Activated naive CD4-positive, alpha-beta T cell treated with anti-CD3 and anti-CD28 coated beads, Interleukin-2, amount 50 U/mL, for 72 hours (primary cell): ENCODE measurements at places on chromosomes 7 and 10. TPM values are rescaled to one million over a fixed set of nuclear protein-coding genes. Genes with fewer than 3 reads are reported as not detected.
A peak's percentile ranks its signal among the peaks of the same experiment; 100 is the strongest.

- no peak for DNase-seq
Observed at GRCh38 chr10:118569241-118569881, 26.1 kb downstream of the PRLHR start.

DNA sequence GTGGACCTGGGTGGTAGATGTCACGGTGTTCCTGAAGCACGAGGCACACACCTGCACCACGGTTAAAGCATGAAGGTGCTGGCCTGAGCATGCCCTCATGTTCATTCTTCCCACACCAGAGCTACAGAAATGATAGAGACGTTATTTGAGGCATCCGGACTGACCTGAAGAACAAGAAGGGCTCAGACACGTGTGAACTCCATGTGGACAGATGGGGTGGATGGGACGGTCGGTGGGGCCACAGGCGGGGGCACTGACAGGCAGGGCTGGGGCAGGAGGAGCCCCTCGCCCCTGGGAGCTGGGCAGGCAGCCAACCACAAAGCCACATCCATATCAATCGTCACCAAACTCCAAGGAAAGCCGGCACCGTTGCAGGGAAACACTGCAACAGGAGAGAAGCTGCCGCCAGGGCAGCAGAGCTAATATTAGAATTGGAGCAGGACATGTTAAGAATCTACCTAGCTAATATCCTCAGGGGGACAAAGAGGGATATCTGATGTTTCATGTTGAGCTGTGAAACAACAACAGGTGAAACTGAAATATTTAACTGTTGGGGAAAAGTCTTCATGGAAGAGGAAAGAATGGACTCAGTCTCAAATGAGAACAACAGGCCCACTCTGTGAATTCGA is 37.8 kb upstream of the DIP2C start:
- DNase-seq, result no peak

DNA sequence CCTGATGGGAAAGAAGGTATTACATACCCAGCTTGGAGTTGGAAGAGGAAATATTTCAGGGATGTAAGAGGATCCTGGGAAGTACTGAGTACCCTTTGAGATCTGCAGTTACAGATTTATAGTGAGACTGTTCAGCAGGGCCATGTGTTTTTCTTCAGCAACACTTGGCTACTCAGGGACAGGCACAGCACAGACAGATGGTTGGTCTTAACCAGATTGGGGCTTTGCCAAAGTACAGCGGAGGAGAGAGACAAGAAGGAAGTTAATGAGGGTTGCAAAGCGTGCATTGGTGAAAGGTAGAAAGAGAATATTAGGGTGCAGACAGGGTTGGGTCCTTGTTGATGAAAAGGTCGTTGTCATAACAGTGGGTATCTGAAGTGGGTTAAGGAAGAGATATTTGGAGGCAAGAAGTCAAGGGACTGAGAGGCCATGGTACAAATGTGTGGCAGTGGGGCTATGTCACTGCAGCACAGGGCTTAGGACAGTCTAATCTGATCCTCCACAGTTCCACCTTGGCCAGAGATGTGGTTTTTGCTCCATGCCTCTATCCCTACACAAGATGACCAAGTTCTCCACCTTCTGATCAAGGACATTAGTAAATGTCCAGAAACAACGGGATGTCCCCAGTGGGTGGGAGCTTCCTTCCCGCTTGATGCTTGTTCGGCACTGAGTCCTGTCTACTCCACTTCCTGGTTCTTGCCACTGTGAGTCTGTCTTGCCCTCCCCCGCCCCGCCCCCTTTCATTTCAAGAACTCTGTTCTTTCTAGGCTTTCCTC is 18.9 kb upstream of the DNAJC1 start:
- DNase-seq, result peak; percentile 28

GRCh38 chr10:100819424-100819823 is 74.0 kb downstream of the PAX2 start:
- DNase-seq, result no peak

DNA sequence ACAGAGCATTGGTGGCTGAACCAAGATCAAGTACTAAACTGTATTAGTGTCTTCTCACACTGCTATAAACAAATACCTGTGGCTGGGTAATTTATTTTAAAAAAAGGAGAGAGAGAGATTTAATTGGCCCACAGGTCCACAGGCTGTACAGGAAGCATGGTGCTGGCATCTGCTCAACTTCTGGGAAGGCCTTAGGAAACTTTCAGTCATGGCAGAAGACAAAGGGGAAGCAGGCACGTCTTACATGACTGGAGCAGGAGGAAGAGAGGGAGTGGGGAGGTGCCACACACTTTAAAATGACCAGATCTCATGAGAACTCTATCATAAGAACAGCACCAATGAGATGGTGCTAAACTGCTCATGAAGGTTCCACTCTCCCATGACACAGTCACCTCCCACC is 95.2 kb upstream of the JCAD start:
- DNase-seq, result no peak

DNA sequence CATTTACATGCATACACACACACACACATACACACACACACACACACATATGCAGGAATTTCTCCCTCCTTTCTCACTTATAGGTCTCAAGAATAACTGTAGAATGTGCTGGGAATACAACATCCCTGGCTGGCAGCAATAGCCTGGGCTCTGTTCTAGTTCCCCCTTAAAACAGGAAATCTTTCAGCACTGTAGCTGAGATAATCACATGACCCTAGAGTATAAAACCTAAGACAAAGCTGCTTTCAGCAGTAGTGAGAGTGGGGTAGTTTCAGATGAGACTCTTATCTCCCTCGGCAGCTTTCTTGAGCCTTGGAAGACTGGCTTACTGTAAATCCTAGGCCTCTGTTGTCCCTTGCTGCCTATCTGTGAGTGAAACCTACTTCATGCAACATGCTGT is 137.4 kb upstream of the AKR1E2 start:
- no peak for DNase-seq

DNA sequence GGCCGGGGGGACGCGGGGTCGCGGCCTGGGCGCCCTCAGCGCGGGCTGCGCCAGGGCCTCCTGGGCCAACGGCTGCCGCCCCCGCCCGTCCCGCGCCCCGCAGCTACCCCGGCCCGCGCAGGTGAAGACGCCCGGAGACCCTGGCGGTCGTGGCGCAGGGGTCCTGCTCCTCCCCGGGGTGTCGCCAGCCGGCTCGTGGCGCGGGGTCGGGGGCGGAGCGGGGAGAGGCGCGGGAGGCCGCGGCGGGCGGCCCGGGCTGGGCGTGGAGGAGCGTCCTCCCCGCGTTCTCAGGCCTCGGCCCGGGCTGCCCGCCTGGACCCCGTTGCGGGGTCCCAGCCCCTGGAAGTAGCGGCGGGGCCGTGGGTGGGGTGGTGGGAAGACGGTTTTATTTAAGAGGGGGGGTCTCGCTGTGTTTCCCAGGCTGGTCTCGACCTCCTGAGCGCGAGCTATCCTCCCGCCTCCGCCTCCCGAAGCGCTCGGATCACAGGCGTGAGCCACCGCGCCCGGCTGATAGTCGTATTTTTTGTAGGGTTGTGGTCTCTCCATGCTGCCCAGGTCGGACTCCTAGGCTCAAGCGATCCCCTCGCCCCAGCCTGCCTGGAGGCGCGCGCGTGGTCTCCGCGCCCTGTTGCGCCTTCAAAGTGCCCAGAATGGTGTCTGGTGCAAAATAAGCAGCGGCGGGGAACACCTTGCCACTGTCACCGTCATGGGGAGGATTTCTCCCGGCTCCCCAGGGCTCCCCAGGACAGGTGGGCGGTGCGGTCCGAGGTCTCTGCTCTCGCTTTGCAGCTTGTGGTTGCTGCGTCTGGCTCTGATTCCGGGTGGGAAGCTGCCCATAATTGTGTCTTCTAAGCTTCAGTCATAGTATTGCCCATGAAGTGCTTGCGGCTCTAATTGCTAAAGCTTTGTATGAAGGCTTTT is 15.3 kb upstream of the SUN1 start:
- DNase-seq, result peak; percentile 80

DNA sequence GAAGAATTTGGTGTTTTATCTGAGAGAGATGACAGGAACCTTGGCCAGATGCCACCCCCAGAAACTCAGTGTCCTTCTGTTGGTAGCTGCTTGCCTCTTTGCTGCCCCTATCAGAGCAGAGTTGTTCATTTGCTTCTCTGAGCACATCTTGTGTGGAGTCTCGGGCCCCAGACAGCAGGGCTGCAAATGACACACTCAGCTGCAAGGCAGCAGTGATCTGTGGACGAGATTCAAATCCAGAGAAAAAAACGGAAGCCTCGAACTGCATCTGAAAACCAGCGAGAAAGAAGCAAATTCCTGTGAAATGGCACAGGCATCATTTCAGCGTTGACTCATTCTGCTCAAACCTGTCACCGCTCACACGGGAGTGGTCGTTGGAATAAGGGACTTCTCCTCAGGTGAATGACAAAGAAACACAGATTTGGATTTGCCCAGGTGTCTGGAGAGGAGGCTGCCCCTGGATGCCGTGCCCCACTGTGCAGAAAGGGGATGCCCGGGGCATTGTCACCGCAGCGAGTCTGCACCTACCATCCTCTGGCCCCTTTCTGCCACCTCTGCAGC is 144.7 kb downstream of the PFKFB3 start:
- DNase-seq, result peak; percentile 81

DNA sequence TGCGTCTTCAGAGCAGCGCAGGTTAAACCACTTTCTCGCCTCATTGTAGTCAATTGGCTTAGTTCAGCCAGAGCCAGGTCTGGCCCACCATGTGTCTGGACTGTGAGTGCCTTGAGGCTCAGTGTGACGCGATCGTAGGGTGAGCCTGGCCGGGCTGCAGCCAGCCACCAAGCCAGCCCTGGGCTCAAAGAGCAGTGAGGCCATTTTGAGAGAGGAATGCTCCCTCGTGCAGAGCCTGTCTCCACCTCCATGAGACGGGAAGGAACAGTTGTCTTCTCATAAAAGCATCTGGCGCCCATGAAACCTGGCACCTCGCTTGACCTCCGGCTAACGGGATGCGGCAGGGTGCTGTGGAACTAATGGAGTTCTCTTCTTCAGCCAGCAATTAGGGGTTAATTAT is 34.5 kb downstream of the LHPP start:
- DNase-seq, result no peak

DNA sequence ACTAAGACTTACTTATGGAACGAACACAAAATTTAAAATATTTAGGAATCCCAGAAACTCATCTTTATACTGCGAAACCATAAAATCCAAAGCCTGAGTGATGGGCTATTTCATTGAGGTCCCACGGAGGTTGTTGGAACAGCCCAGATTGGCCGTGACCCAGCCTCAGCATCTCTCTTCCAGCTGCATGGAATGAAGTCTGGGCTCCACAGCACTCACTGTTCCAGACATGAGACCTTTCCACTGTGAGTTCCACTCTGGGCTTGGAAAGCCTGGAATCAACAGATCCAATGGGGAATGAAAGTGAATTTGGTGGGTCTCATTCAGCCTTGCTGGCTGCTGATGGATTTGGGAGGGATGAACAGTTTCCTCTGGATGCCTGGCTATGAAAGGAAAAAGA is 184.9 kb downstream of the EMX2 start:
- no peak for DNase-seq

GRCh38 chr7:12031638-12032037 is 179.5 kb upstream of the TMEM106B start:
- DNase-seq, result no peak

- DNase-seq, result no peak
Observed at GRCh38 chr10:25766687-25767221, 167.3 kb upstream of the MYO3A start.

- no peak for DNase-seq
Observed at GRCh38 chr7:41917-42565, 150.3 kb upstream of the FAM20C start.

- no peak for DNase-seq
Observed at GRCh38 chr7:2379821-2380450, 23.5 kb upstream of the CHST12 start.

DNA sequence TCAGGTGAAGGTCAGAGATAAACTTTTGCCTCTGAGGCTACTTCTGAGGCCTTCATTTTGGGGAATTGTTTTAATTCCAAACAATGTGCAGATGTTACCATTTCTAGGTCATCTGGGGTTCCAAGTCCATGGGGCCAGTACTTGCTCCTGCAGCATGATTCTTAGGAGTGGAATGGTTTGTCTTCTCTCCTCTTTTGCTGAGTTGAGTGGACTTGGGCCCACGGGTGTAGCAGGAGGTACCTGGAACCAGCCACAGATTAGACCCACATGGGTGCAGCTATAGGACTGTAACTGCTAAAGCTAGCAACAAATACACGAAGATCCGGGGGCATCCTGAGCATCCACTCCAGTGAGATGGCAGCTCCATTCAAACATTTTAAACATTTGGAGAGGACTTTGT is 41.6 kb downstream of the WIPF3 start:
- no peak for DNase-seq

DNA sequence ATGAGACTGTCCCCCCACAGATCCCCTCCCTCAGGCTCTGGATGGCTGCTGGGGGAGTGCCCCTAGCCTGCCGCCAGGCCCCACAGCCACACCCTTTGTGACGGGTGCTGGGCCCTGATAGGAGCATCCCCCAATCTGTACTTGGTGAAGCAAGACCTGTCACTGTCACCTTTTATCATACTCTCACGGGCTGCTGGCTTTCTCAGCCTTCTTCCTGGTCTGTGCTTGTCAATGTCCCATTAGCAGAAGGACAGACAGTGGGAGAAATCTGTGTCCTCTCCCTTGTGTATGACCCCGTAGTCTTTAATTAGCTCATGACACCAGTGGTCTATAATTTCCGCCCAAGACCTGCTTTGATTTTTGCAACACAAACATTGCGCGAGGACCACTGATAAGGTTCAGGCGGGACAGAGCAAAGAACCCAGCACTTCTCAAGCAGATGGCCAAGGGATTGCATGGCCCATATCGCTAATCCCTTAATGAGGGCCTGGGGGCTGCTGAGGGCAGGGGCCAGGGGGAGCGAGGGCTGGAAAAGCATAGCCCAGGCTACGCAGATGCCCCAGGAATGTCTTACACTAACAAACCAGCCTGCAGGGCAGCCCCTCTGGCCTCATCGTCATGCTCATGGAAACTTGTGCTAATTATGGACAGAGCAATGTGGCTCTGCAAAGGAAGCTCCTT is 127.8 kb downstream of the PTPN20 start:
- DNase-seq, result no peak

- DNase-seq, result no peak
Observed at GRCh38 chr7:138515001-138515528, 55.0 kb downstream of the TRIM24 start.

- no peak for DNase-seq
Observed at GRCh38 chr7:119197877-119198527, 973.5 kb downstream of the ANKRD7 start.

Gene IL2RA
- 706 TPM for total RNA-seq

Gene LGI1
- total RNA-seq, result not detected

Gene ST8SIA6
- 0.10 TPM for total RNA-seq

Gene GCK
- 1.2 TPM for total RNA-seq

Gene FRMD4A
- total RNA-seq, result 0.49 TPM

Gene THSD7A
- 0.02 TPM for total RNA-seq

Gene TMEM139
- total RNA-seq, result 1.6 TPM

Gene MTERF1
- total RNA-seq, result 23.2 TPM
